Mesangial cell (primary cell): ENCODE measurements at places on chromosomes 5 and 9. TPM values are rescaled to one million over a fixed set of nuclear protein-coding genes. Genes with fewer than 3 reads are reported as not detected.

HBEGF gene
- total RNA-seq = 26.5 and 34.9 TPM in 2 replicates

AFAP1L1 gene
- 9.0 and 12.5 TPM in 2 replicates for total RNA-seq

TTLL11 gene
- total RNA-seq = 2.0 and 2.8 TPM in 2 replicates

ABL1 gene
- 56.5 and 64.4 TPM in 2 replicates for total RNA-seq

ZNF366 gene
- not detected in 2 replicates for total RNA-seq

MYMK gene
- not detected in 2 replicates for total RNA-seq

LURAP1L gene
- 3.9 and 4.1 TPM in 2 replicates for total RNA-seq

C9orf43 gene
- total RNA-seq = 0.65 and 0.89 TPM in 2 replicates

SH3TC2 gene
- total RNA-seq = under 0.01 and 0.65 TPM in 2 replicates

SPATA31A5 gene
- total RNA-seq = not detected in 2 replicates

ZNF879 gene
- total RNA-seq = 0.49 and 2.4 TPM in 2 replicates

ELOVL7 gene
- 1.1 and 5.8 TPM in 2 replicates for total RNA-seq

TAF1L gene
- total RNA-seq = not detected in 2 replicates

ANKRD31 gene
- under 0.01 TPM in 1 of 2 replicates, not detected in the other for total RNA-seq

ADGRD2 gene
- total RNA-seq = not detected in 2 replicates

PRR7 gene
- total RNA-seq = 15.6 and 32.8 TPM in 2 replicates

DRD1 gene
- total RNA-seq = not detected in 2 replicates

PCDHA3 gene
- under 0.01 and 0.13 TPM in 2 replicates for total RNA-seq

CRHBP gene
- total RNA-seq = 0.33 and 2.9 TPM in 2 replicates

CDH9 gene
- total RNA-seq = 0.25 TPM in 1 of 2 replicates, not detected in the other

PCDHGA2 gene
- total RNA-seq = 1.1 and 4.1 TPM in 2 replicates

DBH gene
- total RNA-seq = not detected in 2 replicates

IL9 gene
- total RNA-seq = not detected in 2 replicates

DAB2 gene
- 27.2 and 50.6 TPM in 2 replicates for total RNA-seq

FOCAD gene
- 23.6 and 26.1 TPM in 2 replicates for total RNA-seq

ATP10B gene
- total RNA-seq = not detected in 2 replicates

GHR gene
- total RNA-seq = 0.49 and 0.51 TPM in 2 replicates

KIF20A gene
- total RNA-seq = 4.8 and 102 TPM in 2 replicates

POU5F2 gene
- total RNA-seq = 0.16 and 0.25 TPM in 2 replicates

OMD gene
- total RNA-seq = not detected in 2 replicates

GRM6 gene
- not detected in 2 replicates for total RNA-seq

C9orf153 gene
- 0.16 TPM in 1 of 2 replicates, not detected in the other for total RNA-seq

PHF24 gene
- under 0.01 TPM in 1 of 2 replicates, not detected in the other for total RNA-seq

GCNT1 gene
- total RNA-seq = 6.5 and 11.8 TPM in 2 replicates

MED22 gene
- 24.0 and 32.5 TPM in 2 replicates for total RNA-seq

PRSS3 gene
- 0.89 and 12.2 TPM in 2 replicates for total RNA-seq

ZFP37 gene
- 0.98 and 1.0 TPM in 2 replicates for total RNA-seq

UBTD2 gene
- 18.1 and 19.1 TPM in 2 replicates for total RNA-seq

ESM1 gene
- total RNA-seq = 0.65 TPM in 1 of 2 replicates, not detected in the other

S100Z gene
- total RNA-seq = not detected in 2 replicates

LOX gene
- total RNA-seq = 63.2 and 134 TPM in 2 replicates

PITX1 gene
- total RNA-seq = under 0.01 TPM in 1 of 2 replicates, not detected in the other

ZNF454 gene
- 1.3 and 2.9 TPM in 2 replicates for total RNA-seq

NR5A1 gene
- not detected in 2 replicates for total RNA-seq

PHF19 gene
- 22.1 and 121 TPM in 2 replicates for total RNA-seq

ACSL6 gene
- not detected in 2 replicates for total RNA-seq

PCDHA11 gene
- total RNA-seq = 0.16 TPM in 1 of 2 replicates, not detected in the other

PCDHGB3 gene
- 0.98 and 3.8 TPM in 2 replicates for total RNA-seq

UBQLN1 gene
- 105 and 115 TPM in 2 replicates for total RNA-seq

PCDH1 gene
- 0.76 and 1.1 TPM in 2 replicates for total RNA-seq

GFI1B gene
- not detected in 2 replicates for total RNA-seq

ERCC6L2 gene
- total RNA-seq = 17.9 and 34.6 TPM in 2 replicates
